ENCODE measurements at places on chromosomes 2 and 18. TPM values are rescaled to one million over a fixed set of nuclear protein-coding genes. Genes with fewer than 3 reads are reported as not detected.

The GBX2 gene
- not detected for total RNA-seq

The C1QL2 gene
- total RNA-seq: not detected

The G6PC2 gene
- total RNA-seq: not detected

The RSAD2 gene
- 1.6 TPM for total RNA-seq

The STK39 gene
- 0.50 TPM for total RNA-seq

The DSG1 gene
- 2.5 TPM for total RNA-seq

The FOXD4L1 gene
- 0.10 TPM for total RNA-seq

The PTPRN gene
- total RNA-seq: not detected
